Small intestine (tissue), 16 donors: ENCODE measurements at places on chromosomes 1 and 21.
A peak's percentile ranks its signal among the peaks of the same experiment; 100 is the strongest.

DNA sequence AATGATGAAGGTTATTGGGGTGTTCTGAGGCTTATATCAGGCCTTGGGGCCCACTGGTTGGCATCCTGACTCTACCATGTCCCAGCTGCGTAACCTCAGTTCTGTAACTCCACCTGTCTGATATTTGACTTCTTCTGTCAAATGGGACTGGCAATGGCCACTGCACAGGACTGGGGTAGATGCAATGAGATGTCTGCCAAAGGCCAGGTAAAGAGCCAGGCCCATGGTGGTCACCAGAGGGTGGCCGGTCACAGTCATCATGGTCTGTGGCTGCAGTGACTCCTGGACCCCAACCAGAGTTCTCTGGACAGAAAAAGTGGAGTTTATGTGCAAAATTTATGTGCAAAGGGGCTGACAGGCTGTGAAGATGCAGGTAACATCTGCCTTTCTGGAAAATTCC lies 173.3 kb downstream of the PTPRU start:
- no peak for DNase-seq

DNA sequence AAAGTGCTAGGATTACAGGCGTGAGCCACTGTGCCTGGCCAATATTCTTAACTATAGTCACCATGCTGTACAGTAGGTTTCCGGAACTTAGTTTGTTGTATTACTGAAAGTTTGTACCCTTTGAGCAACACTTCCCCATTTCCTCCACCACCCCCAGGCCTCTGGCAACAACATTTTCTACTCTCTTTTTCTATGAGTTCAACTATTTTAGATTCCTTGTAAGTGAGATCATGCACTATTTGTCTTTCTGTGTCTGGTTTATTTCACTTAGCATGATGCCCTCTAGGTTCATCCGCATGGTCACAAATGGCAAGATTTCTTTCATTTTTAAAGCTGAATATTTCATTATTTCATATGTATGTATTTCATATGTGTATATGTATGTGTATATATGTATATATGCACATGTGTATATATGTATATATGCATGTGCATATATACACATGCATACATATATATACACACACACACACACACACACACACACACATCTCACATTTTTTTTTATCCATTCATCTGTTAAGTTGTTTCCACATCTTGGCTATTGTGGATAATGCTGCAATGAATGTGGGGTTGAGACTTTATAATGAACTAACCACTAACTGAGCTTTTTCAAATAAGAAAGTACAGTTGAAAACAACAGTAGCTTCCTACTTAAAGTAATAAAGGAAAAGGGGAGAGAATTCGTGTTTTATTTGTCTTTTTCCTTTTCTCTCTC lies 256.8 kb upstream of the C1orf105 start:
- no peak for DNase-seq

DNA sequence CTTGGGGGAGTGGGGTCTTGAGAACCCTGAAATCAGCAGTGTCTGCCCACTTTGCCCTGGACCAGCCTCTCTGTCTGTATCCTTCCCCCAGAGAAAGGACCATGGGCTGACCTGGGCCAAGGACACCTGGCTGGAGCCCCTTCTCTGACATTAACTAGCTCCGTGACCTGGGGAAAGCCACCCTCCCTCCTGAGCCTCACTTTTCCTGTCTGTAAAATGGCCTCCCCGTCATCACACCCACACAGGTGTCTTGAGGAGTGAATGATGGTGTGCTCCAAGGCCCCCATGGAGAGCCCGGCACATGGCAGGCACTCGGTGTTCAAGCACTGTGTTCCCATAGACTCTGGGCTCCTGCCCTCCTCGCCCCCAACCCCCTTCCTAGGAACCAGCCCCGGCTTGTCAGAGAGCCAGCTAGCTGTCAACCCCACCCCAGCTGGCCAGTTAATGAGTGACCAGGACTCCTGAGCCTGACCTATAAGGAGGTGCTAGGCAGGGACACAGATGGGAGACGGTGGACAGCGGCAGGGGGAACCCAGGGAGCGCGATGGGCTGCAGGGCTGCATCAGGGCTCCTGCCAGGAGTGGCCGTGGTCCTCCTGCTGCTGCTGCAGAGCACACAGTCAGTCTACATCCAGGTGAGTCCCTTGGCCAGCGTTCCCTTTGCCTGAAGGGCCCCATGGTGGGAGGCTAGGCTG lies at the start of gene GUCA2B:
Gene GUCA2B, plus strand, starts transcription at position 504 of the 694 bp plus-strand sequence. Its CDS starts 41 bp downstream, at position 545.
- DNase-seq: peak; percentile 64

DNA sequence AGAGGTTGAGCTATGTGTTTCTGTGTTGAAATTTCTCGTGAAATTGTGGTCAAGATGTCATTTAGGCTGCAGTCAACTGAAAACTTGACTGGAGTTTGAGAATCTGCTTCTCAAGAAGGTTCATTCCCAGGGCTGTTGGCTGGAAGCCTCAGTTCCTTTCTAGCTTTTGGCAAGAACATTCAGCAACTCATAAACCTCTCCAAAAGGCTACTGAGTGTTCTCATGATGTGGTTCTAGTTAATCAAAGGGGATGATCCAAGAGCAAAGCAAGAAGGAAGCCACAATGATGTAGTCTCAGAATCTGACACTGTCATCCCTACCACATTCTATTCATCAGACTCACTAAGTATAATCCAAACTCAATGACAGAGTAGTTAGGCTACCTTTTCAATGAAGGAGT lies 66.6 kb downstream of the SPATA6 start:
- no peak for DNase-seq

DNA sequence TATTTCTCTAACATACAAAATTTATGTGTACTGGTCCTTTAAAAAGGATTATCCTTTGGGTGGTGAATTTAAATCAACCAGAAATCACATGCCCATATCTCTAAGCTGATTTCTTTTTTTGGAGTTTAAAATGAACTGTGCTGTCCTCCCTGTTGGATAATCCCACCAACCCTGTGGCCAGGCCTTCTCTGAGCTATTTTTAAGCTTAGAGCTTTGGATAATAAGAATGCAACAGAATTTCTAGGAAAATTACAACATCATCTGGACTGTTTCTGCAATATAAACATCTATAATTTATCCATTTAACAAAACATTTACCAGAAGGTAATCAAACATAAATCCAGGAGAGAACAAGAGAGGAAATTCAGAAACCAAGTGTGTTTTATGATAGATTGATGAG lies 88.3 kb downstream of the LRRC40 start:
- no peak for DNase-seq
